Renal cortical epithelial cell (primary cell): ENCODE measurements at places on chromosomes 13 and 19.

GRCh38 chr19:45177817-45178261 lies at the start of gene TRAPPC6A:
Gene TRAPPC6A (minus strand): TSS chr19:45178237. CDS start chr19:45178218, 19 bp downstream.
- peak; percentile 58 for DNase-seq

- no peak for DNase-seq
Observed at GRCh38 chr13:70723732-70724131, 615.5 kb upstream of the KLHL1 start.

DNA sequence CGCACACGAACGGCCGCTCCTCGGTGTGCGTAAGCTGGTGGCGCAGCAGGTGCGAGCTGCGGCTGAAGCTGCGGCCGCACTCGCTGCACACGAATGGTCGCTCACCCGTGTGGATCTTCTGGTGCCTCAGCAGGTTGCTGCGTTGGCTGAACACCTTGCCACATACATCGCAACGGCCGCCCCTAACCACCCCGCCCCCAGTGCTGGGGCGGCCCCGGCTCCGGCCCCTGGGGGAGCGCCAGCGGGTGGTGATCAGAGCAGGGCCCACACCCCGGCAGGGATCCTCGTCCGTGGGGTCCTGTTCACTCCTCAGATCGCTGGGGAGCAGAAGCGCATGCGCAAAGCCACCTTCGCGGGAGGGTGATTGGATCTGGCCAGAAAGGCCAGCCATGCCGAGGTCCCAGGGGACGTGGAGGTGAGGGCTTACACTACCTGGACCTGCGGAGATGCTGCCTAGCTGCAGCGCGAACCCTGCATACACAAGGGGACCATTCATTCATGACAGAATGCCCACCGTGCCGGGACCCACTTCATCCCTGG lies 4.7 kb upstream of the UBE2M start:
- DNase-seq = no peak

- no peak for DNase-seq
Observed at GRCh38 chr19:4781801-4782200, 9.7 kb upstream of the FEM1A start.

- DNase-seq = no peak
Observed at GRCh38 chr13:40475617-40476016, 190.8 kb downstream of the FOXO1 start.

DNA sequence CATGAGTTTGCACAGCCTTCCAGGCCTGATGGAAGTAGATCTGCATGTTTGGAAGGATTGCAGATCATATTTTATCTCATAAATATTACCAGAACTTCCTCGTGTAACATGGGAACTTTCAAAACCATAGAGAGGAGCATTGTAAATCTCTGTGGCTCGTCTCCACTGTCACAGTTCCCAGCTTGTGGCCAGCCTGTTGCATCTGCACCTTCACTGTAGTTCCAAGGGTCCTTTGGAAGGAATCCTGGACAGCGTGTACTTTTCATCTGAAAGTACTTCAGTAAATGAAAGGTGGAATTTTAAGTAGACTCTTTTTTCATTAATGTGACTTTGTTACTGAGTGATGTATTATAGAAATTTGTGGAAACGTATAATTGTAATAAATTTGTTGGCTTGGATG lies 105.4 kb downstream of the ATP11A start:
- no peak for DNase-seq

- DNase-seq = peak; percentile 57
Observed at GRCh38 chr13:23799945-23800344, 89.3 kb downstream of the MIPEP start.

DNA sequence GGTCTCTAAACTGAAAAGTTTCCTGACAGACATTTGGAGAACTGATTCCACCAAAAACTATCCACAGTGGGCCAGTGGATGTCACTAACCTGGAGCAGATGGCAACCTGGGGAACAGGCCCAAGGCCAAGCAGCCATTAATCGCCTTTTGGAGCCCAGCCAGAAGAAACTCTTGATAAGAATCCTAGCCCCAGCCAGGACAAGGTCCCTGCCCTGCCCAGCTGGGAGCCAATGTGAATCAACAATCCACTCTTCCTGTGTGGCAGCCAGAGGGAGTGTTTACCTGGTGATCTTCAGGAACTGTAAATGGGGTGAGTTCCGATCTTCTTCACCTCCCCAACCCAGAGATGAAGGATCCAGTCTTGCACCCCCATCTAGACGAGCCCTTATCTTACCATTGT lies 14.5 kb upstream of the IGSF23 start:
- no peak for DNase-seq

DNA sequence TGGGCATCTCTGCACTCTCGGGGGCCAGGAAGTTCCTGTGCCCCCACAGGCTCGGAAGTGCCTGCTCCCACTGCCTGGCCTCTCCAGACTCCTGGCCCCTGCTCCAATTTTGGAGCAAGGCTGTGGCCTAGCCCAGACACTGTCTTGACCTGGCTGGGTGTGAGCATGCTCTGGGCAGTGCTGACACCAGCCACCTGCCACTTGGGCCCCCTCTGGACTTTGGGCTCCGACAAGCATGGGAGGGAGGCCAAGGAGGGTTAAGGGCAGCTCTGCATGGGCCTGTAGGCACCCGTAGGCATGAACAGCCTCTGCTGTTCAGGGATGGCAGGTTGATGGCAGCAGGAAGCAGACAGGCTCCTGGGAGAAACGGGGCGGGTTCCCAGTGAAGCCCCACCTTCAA lies 26.0 kb upstream of the RBM26 start:
- no peak for DNase-seq

- DNase-seq = peak; percentile 48
Observed at GRCh38 chr19:10416380-10417257, 3.7 kb upstream of the PDE4A start.

DNA sequence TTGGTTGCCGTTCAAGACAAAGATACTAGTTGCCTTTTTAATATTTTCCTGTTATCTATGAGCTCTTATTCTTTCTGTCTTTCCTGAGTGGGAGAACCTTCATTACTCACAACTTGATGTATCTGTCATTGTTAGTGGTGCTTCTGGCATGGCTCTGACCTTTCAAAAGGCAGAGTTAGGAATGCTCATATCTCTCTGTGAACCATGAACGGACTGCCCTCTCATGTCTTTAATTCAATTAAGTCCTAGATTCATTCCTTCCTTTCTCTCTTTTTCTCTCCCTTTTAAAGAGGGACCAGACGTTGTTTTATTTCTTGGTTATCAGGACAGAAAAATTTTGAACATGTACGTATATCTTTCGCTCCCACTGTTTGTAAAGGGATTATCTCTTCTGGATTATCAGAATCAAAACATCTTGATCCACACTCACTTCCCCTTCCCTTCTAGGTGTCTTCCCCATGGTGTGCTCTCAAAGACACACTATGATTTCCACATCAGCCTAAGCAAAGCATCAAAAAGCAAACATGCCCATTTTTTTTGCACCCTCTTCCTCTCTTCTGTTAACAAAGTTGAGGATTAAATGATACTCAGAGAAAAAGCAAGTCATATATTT lies 90.3 kb downstream of the LRCH1 start:
- DNase-seq = no peak

GRCh38 chr13:20351281-20352022 lies 119.3 kb upstream of the GJB6 start:
- peak; percentile 82 for DNase-seq

GRCh38 chr19:58406818-58407657 lies 1.4 kb upstream of the ZNF584 start:
- no peak for DNase-seq
